ENCODE measurements at places on chromosomes 3 and 15.

DNA sequence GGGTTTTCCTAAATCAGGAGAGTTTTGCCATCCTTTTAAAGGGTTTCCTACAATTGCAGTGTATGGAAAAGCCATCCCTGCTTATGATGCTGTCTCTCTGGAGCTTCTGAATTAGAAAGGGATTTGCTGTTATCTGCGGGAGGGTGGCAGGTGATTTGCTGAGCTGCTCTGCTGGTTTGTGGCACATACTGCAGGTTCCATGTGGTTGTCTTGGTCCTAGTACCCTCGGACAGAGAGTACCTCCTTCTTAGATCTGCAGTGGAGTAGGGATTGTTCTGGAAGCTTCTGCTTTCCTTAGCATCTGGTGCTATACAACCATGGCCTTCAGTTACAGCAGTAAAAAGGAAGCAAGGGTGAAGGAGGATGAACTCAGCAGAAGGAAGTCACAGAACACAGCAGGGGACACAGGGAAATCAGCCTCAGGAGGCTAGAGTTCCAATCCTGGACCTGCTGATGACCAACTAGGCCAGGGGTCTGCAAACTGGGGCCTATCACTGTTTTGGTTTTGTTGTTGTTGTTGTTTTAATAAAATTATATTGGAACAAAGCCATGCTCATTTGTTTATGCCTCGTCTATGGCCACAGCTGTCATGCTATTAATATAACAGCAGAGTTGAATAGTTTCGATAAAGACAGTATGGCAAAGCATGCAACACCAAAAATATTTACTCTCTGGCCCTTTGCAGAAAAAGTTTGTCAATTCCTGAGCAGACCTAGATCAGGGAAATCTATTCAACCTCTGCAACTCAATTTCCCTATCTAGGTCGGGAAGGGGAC is 39.5 kb downstream of the STARD5 start:
- DNase-seq, result no peak

DNA sequence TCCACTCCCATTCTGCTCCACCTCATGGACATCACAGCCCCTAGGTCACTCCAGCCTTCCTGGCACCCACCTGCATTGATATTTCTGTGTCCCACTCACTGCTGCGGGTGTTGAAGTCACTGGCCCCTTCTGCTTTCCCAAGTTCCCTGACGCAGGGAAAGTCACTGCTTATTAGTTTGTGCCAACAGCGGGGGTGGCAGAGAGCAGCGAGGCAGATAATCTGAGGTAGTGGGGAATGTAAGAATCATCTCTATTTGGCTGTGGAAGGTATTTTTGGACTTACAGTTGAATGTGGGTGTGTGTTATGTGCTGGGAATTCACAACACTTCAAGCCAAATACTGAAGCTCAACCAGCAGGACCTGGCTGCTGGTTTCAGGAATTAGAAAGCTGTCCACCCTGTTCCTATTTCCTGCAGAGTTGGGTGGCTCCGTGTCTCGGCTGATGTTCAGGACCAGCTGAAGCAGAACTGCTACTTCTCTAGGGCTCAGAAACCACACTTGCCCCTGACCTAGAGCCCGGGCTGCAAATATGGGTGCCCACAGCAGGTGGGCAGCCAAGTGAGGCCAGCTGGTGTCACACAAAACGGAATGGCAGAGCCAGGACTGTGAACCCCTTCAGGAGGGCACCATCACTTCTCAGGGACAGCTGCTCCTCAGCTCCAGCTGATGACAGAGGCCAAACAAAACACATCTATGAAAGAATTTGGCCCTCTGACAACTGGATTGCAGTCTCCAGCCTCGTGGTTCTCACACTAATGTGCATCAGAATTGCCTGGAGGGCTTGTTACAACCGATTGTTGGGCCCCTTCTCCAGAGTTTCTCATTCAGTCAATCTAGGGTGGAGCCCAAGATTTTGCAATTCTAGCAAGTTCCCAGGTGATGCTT is 57.7 kb downstream of the SEMA5B start:
- peak; percentile 22 for DNase-seq

DNA sequence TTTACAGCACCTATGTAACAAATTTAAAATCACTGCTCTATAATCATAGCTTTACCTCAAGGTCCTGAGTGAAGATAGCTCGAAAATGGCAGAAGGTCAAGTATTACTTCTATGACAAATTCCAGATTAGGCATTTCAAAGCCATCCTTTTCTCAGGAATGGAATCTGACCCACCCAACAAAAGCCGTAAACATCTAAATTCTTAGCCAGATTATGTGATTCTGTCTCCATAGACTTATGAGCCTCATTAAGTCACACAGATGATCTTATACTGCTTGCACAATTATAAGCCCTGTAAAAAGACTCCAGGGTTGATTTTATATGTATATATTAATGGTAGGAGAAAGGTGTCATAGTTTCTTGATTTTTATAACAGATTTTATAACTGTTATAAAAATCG is 56.9 kb downstream of the CEP152 start:
- DNase-seq, result peak; percentile 37

DNA sequence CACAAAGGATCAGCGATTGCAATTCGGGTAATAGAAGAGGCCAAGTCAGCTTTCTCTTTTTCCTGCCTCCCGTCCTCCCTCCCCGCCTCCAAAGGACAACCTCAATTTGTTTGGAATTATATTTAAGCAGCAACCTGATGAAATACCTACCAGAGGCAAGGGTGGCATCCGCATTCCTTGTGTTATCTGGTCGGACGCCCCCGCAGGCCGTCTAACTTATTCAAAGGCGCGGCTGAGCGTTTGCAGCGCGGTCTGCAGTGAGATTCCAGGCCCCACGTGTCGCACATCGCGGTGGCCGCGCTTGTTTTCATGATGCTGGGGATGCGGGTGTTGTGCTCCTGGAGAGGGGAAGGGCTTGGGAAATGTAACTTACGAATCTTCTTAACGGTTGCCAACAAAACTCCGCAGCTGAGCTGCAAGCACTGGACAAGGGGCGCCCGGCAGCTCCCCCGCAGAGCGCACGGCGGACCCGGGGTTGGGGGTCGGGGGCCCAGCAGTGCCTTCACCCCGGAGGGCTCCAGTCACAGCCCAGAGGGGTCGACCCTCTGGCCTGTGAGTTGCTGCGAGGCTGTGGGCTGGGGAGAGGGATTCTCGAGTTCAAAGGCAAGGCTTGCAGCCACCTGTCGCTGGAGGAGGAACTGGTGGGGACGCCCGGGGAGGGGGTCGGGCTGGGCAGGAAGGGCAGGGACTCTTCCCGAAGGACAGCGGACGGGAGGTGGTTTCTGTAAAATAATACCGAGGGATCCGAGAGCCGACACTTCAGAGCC is 20.5 kb upstream of the RGMA start:
- no peak for DNase-seq

DNA sequence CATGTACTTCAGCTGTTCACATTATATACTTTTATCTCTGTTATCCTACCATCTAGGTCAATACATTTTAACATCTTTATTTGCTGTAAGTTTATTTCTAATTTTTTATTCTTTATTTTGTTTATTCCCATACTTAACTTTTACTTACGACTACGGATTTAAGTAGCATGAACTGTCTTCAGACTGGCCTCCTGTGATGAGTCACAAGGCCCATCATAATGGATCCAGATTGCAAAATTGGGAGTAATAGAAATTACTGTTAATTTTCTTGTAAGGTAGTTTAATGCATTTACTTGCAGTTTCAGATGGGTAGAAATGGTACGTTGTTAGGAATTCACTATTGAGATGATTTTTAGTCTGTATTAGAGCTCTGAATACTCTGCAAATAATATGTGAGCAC is 45.9 kb downstream of the PPARG start:
- no peak for DNase-seq

GRCh38 chr3:111733856-111734255 is 125.2 kb upstream of the PHLDB2 start:
- DNase-seq, result no peak

GRCh38 chr3:23600167-23600871 is 205.4 kb upstream of the UBE2E1 start:
- peak; percentile 50 for DNase-seq

DNA sequence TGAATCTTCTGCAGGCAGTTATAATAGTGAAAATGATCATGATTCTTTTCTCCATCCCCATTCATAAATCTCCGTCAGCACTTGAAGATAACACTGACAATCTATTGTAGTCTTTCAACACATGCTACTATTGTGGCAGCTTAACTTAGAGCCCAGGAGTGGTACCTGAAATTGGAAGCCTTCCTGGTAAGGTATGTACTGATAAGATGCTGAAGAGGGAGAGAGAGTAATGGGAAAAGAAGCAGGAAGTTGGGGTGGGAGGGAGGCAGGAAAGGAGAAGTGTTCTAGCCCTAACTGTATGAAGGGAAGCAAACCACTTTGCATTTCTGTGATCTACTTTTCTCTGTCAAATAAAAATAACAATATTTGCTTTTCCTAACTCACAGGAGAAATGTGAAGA is 197.4 kb upstream of the RORA start:
- DNase-seq, result no peak

- DNase-seq, result peak; percentile 81
Measured at GRCh38 chr3:171526869-171527268, 66.7 kb upstream of the TNIK start.

GRCh38 chr15:70530503-70530902 is 232.9 kb downstream of the UACA start:
- DNase-seq, result no peak

DNA sequence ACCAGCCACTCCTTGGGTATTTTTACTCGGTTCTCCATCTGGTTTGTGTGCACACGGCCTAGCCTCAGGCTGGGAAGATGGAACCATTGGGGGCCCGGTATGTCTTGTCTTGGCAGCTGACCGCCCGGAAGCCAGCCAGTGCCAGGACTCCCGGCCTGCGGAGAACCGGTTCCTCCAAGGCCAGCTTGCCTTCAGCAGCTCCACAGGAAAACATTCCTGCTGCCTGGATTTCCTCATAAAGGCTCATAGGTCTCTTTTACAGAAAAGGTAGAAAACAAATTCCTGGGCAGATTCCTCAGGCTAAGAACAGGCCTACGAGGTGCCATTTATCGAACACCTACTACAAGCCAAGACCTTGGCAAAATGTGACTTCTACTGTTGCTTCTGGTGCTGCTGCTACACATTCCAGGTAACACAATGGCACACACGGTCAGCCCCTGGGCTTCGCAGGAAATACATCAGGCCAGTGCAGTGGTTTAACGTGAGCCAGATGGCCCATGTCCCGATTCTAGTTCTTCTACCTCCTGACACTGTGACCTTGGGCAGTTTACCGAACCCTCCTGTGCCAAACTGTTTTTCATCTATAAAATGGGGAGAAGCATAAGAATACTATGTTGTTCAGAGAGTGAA is 141.8 kb downstream of the OPA1 start:
- DNase-seq, result no peak

- no peak for DNase-seq
Measured at GRCh38 chr15:96392380-96393208, 62.1 kb downstream of the NR2F2 start.

DNA sequence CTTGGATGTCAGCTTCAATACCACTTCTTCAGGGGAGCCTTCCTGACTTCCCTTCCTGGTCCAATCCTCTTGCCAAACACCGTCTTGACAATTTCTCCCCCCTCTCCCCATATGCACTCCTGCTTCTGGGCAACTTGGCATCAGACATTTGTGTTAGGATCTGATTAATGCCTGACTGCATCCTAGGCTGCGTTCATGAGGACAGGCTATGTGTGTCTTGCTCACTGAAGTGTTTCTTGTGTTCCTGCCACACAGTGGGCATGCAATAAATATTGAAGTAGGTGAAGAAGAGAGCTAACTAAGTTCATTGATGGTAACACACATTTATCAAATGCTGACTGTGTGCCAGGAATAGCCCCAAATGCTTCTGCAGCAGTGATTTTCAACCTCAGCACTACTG is 36.4 kb upstream of the WNT5A start:
- no peak for DNase-seq

DNA sequence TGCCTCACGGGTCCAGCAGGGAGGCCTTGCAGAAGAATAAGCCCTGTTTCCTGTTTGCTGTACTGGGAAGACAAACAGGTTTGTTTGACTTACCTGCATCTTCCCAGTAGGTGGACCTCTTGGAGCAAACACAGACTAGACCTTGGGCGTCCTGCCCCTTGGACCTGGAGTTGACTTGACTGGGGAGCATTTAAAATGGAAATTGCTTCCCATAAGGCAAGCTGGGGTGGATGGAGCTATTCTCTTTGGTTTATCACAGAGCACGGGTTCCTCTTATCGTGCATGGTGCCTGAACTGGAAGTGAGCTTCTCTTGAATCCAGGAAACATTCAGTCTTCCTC is 151.4 kb downstream of the RPLP1 start:
- DNase-seq, result no peak

GRCh38 chr3:9402410-9403228 is 5.2 kb downstream of the SETD5 start:
- DNase-seq, result no peak

- DNase-seq, result no peak
Measured at GRCh38 chr3:147404000-147404799, 2.1 kb downstream of the ZIC4 start.

DNA sequence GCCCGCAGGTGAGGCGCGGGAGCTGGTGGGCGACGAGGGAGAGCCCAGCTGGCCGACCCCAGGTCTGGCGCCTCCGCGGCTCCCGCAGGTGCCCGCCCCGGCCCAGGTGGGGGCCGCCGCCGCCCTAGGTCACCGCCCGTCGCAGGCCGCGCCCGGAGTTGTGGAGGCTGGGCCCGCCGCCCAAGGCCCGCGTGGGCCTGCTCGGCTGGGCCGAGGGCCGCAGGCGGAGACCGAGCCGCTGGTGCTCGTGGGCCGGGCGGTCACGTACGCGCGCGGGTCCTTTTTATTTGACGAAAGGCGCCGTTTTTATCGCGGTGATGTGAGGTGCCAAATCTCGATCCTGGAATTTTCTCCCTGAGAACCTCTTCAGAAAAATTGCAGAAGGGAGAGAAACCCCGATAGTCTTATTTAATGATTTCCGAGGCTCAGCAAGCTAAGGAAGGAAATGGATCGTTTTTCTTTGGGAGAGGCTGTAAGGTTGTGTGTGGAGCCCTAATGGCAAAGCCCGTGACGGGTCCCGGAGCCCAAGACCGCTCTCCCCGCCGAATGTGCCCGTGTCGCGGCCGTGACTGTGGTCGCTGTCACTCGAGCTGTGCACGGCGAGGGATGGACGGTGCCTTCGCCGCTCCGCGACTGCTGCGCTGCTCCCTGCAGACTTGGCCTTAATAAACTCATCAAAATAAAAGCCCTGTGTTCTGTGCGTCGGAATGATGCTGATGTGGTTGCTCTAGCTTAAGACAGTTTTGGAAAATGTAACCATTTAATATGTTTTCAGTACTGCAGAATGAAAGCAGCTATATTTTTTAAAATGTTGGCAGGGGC is 612 bp downstream of the APPL1 start:
- DNase-seq, result no peak

DNA sequence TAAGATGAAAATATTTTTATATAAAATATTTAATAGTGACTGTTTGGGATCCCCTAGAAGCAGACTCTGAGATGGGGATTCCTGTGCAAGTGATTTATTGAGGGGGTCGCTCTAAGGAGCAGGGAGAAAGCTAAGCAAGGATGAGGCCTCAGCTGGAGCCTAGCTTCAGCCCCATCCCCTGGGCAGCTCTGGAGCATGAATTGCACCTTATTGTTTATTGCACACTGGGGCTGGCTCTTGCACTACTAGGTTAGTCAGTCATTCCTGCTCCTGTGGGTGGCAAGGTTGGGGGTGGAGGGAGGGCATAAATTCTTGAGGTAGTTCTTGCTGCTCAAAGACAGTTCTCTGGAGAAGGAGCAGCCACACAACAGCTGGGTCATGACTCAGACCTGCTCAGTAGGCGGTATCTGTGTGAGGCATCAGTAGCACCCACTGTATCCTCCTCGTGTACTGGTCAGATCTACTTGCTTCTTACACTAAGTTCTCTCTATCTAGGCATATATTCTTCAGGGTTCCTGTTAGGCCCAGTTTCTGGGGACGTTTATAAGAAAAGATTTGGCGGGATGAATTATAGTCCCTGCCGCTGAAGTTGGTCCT is 27.2 kb upstream of the TNFSF10 start:
- peak; percentile 37 for DNase-seq

GRCh38 chr3:14512942-14513327 is 27.2 kb downstream of the GRIP2 start:
- DNase-seq, result no peak
